ENCODE measurements at places on chromosomes 6 and 20.

GRCh38 chr6:11484441-11484840 lies 53.1 kb upstream of the TMEM170B start:
- DNase-seq: no peak

DNA sequence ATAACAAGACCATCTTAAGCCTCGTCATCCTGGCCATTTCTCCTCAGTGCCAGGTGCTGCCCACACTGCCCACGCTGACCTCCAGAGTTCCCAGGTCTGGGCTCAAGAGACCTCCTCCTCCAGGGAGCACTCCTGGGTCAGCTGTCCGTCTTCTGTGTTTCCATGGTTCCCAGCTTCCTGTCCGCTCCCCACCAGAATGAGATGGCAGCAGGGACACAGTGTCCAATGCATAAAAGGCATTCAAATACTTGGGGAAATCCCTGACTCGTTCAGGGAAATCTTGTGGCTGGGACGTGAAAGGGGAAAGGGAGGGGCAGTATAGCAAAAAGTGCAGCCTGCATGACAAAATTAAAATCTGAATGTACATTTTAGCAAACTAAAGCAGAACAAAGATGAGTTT lies 54.3 kb downstream of the SLC23A2 start:
- DNase-seq: no peak

DNA sequence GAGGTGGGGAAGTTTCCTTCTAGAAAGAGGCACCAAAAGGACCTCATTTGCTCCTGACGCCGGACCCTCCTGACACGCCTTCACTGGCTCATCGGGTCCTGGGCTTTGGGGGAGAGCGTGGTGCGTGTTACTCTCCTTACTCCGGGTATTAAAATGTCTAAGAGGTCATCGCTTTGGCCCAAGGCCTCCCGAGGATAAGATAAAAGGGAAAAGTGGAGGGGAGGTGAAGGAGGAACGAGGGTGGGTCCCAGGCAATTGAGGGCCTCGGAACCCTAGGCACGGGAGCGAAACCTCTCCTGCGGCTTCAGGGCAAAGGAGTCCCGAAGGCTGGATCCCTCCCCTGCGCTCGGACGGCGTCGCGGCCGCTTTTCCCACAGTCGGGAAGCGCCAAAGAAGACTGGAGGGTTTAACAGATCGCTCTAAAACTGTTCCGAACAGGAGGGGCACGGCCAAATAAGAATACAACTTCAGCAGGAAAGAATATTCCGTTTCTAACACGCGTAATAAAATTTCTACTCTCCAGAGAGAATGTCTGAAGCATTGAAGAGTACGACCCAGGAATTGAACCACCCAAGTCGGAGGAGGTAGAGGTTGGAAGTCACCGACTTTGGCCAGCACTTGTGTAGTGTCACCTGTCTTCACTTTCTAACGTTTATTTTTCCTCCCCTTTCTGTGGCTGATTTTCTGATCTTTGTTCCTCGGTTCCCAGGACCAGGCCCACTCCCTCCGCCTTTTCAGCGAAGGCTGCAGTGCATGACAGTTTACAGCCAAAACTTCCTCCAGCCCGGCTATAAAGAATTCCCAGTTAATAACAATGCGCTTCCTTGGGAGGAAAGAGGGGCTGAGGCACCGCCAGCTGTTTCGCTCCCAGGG lies 2.1 kb upstream of the TBXT start:
- no peak for DNase-seq

GRCh38 chr20:46101957-46102356 lies 12.2 kb upstream of the NCOA5 start:
- DNase-seq: no peak

DNA sequence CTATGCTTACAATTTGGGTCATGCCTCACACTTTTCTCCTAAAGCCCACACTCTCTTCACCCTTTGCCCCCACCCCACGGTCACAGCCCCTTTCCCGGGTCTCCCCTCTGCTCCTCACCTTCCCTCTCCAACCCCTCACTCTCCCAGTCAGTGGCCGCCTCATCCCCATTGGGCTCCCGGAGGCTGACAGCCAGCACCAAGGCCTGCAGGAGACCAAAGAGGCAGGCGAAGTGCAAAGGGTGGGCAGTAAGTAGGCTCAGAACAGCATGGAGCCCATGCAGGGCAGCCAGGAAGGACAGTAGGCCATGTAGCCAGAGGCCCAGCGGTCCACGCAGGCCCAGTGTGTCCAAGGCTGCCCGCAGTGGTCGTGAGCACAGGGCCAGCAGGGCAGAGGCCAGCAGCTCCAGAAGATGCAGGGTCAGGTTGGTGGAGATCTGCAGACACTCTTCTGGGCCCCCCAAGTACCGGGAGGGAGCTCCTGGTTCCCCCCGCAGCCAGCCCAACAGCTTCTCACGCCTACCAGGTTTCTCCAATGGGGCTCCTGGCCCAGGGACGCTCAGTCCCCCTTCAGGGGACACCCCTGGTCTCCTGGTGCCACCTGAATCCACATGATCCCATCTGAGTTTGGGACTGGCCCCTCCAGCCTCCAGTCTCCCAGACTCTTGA lies 1.5 kb downstream of the C6orf47 start:
- DNase-seq: no peak

GRCh38 chr6:75934643-75935472 lies 137.6 kb downstream of the IMPG1 start:
- peak; percentile 46 for DNase-seq

DNA sequence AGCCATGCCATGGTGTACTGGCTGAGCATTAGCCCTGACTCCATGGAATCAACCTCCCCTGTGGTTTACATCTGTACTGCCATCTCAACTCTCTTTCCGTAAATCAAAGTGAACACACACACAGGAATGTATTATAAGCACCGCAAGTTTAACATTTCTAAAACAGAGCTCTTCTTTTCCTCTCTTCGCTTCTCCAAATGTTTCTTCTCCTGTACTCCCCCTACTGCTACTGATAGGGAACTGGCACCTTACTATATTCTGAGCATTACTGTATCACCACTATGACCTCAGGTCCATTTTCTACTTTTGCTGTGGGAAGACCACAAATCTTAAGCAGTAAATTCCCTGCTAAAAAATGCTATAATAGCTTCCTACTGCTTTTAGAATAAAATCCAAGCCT lies 101.2 kb downstream of the NUS1 start:
- no peak for DNase-seq

DNA sequence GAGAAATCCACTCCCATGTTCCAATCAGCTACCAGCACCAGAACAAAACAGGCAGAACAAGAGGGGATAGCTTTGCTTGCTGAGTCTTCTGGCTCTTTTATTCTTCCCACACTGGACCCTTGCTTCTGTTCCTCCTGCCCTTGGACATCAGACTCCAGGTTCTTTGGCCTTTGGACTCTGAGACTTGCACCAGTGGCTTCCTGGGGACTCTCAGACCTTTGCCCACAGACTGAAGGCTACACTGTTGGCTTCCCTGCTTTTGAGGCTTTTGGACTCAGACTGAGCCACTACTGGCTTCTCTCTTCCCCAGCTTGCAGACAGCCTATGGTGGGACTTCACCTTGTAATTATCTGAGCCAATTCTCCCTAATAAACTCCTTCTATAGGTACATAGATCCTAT lies 142.4 kb upstream of the RIN2 start:
- DNase-seq: no peak

GRCh38 chr6:21598674-21599023 lies 5.1 kb downstream of the SOX4 start:
- DNase-seq: no peak

GRCh38 chr6:147126618-147127022 lies 77.6 kb upstream of the STXBP5 start:
- no peak for DNase-seq

DNA sequence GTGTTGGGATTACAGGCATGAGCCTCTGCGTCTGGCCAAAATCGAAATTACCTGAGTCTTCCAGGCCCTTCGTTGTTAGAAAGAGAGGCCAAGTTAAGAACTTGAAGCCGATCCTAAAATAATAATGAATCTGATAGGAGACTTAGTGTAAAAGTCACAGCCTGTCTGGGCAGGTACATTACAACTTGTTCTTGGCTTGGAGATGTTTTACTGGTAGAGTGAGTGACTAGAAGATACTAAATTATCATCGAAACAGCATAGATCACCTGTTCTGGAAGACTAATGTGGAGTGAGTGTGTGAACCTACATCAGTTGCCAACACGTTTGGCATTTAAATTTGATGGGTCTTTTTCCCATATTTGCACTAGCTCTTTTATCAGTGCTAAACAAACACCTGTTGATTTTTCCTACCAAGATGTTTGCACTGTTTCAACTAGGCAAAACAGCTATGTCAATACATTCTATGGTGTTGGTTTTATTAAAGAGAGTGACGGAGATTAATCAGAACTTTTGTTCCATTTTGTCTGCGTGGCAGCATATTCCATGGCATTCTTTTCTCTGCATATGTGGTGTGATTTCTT lies 4.6 kb upstream of the TMEM217 start:
- DNase-seq: no peak

DNA sequence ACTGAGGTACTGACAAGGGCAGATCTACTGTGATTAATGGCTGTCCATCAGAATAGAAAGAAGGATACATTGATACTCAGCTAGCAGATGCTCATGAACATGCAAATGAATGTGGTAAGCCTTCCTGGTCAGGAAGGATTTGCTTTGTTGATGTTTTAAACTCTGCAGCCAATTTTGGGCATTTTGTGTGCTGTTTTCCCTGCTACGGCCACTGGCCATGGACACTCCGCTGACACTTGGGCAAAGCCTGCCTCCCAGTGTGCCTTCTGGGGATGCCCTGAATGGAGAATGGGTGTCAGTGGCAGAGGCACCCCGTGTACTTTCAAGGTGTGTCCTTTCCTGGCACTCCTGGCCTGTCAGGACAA lies 113.1 kb downstream of the SOBP start:
- DNase-seq: no peak

DNA sequence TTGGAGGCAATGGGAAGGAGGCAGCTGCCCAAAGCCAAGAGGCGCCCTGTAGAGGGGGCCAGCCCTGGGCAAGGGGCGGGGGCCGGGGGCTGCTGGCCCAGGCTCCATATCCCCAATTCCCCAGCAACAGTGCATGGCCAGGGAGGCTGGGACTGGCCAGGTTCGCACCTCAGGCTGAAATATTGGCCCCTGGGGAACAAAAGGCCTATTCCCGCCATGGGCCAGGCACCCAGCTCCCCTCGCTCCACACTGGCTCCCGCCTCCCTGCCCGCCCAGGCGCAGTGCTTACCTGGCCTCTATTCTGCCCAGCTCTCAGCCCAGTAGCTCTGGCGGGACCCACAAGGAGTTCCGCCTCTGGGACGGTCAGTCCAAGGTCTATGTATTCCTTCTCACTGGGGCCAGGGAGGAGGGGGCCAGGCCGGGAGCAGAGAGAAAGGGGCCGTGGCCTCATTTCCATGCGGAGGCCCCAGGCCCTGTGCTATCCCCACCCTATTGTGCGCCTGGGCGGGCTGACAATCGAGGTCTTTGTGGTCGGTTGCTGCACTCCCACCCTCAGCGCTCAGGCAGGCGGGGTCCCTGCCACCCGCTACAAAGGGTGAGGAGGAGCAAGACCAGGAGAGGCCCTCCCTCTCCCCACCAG lies 42.3 kb downstream of the YTHDF1 start:
- no peak for DNase-seq

DNA sequence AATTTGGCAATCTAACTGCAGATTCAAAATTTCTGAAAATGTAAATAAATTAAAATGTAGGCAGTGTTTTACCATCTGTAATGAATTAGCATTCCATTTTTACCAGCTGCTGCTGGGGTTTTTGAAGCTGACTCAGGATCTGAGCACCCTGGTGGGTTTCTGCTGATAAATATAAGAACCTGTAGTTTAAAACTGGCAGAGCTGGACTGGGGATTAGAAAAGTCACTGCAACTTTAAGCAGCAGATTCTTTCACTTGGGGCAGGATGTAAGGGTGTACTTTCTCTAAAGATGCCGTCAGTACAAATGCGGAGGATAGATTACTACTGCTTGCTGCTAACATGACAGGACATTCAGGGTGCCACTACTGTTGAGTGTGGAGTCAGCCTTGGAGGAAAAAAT lies 341.8 kb downstream of the CDKAL1 start:
- DNase-seq: no peak

- no peak for DNase-seq
Observed at GRCh38 chr6:130593948-130594347, 228.1 kb downstream of the TMEM200A start.

GRCh38 chr6:110814102-110815014 lies 911 bp downstream of the CDK19 start:
- no peak for DNase-seq

- no peak for DNase-seq
Observed at GRCh38 chr6:10831609-10832008, 6.7 kb downstream of the MAK start.

DNA sequence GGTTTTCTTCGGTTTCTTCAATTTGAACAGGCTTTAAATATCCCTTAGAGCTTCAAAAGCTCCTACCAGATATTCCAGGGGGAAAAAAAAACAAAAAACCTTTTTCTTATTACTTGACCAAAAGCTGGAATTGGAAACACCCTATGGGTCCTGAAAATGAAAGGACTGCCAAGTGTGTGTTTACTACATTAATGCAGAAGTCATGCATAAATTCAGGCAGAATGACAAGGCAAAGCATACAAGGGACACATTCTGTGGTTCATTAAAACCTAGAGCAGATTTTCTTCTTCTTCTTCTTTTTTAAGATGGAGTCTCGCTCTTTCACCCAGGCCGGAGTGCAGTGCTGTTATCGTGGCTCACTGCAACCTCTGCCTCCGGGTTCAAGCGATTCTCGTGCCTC lies 119.1 kb downstream of the GMDS start:
- no peak for DNase-seq

DNA sequence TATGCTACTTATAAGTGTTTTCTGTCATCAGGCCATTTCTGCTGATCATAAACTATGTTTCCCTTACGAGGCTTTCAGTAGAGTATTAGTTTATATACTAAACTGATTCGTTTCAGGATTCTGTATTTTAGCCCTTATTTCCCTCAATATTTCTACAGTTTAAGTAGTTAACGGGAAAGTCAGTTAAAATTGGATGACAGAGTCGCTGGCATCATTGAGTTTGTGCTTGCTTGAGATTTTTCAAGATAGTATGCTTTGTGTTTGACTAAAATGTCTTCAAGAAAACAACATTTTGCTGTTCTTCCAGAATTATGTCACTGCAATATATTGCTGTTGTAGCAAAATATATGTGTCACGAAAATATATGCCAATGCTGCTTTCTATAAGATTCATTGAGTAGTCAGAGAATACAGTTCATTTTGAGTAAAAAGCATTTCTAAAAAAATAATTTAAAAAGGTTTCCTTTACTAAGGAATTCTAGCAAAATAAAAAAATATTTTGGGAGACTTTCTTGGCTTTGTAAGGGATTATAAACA lies 51.4 kb downstream of the NCOA7 start:
- DNase-seq: no peak

- DNase-seq: no peak
Observed at GRCh38 chr6:158569036-158569435, 9.1 kb downstream of the TMEM181 start.

DNA sequence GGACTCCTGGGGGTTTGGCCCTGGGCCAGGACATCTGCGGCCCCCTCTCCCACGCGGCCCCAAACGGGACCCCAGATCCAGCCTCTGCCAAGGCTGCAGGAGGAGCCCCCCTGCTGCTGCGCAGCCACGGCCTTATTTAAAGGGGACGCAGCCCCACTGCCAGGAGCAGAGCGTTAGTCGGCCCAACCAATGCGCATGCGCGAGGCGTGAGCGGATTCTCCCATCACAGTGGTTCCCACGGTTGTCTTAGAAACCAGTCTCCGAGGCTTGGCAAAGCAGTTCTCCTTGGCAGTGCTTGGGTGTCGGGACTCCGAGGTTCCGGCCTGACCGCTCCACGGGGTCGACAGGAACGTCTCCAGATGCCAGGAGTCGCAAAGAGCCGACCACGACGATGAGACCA lies 288.3 kb upstream of the ZNF337 start:
- no peak for DNase-seq
